ENCODE measurements at places on chromosomes 11 and 22.

DNA sequence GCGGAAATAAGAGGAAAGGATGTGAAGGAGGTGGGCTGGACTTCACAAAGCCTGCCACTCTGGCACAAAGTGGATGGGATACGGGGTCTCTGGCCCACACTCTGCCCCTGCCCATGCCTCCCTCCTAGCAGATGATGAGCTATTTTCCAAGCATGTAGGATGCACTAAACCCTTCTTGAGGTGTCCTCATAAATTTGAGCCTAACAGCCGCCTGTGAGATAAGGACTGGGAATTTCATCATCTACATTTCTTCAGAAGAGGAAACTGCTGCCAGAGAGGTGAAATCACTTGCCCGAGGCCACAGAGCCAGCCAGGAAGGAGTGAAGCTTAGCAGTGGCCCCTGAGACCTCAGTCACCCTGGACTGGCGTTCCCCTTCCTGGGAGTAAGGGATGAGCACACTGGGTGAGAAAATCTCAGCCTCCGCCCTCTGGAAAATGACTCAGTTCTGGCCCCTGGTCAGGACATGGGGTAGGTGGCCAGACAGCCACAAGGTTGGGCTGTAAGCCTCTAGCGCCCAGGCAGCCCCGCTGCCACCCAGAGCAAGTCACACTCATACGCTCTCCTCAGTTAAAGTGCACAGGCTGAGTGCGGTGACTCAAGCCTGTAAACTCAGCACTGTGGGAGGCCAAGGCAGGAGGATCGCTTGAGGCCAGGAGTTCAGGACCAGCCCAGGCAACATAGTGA is 27.9 kb downstream of the MB start:
- no peak for DNase-seq

DNA sequence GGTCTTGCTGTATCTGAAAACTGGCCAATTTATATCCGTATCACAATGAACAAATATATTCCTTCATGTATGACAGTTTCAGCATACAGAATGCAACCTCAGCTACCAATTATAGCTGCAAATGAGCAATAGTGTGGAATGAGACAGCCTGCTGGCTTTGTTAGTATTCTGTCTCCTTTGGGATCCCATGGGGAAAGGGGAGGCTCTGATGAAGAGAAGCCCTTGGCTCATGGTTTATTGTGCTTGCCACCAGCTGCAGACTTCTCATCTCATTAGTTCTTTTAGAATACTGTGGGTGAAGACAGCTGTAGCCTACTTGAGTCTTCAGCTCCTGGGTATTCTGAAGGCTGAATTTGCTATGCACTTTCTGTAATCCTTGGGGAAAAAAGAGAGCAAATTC is 42.4 kb downstream of the PITPNB start:
- no peak for DNase-seq

- DNase-seq = no peak
These were observed 1.0 kb downstream of the SMCO4 start for GRCh38 chr11:93541884-93542810.

GRCh38 chr11:12232817-12233601 is 122.6 kb downstream of the MICAL2 start:
- DNase-seq = no peak

- no peak for DNase-seq
These were observed 36.1 kb downstream of the RRP8 start for GRCh38 chr11:6567371-6567745.

- DNase-seq = no peak
These were observed 16.0 kb upstream of the CCDC90B start for GRCh38 chr11:83302151-83302550.

DNA sequence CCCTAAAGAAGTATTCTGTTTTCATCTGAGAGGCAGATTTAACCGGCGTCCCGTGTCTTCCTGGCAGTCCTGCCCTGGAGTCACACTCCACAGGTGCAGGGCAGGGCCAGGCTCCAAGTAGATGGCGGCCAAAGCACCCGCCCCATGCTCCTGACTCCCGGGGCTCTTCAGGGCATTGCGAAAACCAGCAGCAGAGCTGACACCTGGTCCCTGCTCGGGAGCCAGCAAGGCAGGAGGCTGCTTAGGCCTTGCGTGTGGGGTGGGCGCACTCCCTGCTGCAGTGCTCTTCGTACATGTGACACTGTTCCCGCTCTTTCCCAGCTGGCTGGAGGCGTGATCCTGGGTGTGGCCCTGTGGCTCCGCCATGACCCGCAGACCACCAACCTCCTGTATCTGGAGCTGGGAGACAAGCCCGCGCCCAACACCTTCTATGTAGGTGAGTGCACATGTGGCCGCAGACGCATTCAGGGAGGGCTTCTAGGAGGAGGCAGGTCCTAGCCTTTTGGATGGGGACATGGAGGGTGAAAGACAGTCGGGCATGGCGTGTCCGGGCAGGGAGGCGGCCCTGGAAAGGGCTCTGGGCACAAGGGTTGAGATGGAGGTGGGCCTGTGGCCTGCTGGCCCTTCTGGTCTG is 10.3 kb upstream of the TSSC4 start:
- DNase-seq = no peak

DNA sequence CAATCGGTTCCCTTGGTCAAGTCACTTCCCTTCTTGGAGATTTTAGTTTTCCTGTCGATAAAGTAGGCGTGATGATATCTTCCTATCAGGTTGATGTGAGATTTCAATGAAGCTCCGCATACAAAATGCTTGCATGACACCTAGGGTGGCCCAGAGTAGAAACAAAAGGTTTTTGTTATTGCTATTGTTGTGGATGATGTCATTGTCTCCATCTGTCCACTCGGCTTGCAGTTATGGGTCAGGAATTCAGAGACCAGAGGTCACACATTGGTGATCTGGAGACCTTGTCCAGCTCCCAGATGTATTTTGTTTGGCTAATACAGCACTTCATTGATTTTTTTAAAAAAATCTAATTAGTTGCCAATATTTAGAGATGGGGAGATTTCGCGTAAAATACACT is 382.1 kb downstream of the MN1 start:
- no peak for DNase-seq

DNA sequence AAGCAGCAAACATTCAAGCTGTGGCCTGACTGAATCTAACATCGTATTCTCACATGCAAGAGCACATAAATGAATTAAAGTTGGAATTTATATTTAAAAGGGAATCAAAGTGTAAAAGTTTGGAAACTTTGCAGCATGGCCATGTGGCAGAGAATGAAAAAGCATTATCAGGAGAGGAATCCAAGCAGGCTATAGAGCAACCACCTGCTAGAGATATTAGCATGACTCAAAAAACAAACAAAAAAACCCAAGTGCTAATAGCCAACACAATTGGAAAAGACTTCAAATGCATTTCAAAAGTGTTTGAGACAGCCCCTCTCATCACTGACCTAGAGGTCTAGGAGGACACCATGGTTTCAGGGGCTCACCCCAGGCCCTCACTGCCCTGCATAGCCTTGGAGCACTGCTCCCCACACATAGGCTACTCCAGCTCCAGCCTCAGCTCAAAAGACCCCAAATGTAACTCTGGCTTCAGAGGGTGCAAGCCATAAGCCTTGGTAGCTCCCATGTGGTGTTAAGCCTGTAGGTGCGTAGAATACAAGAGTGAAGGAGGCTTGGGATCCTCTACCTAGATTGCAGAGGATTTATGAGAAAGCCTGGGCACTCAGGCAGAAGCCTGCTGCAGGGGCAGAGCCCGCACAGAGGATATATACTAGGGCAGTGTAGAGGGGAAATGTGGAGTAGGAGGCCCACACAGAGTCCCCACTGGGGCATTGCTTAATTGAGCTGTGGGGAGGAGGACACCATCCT is 1.7 kb upstream of the KRTAP5-7 start:
- DNase-seq = no peak

Measured in stimulated activated CD8-positive, alpha-beta memory T cell treated with anti-CD3 and anti-CD28 coated beads, Interleukin-2, amount 100 ng/mL, for 48 hours (primary cell).